ENCODE measurements at places on chromosomes 1 and 21.

- no peak for DNase-seq
These were observed at the start of gene CTSS for GRCh38 chr1:150765296-150765976. Gene CTSS, minus strand, starts transcription at chr1:150765778. Its CDS starts 1,015 bp downstream, at chr1:150764763.

GRCh38 chr21:35857095-35857494 lies 203.2 kb downstream of the SETD4 start:
- DNase-seq = no peak

DNA sequence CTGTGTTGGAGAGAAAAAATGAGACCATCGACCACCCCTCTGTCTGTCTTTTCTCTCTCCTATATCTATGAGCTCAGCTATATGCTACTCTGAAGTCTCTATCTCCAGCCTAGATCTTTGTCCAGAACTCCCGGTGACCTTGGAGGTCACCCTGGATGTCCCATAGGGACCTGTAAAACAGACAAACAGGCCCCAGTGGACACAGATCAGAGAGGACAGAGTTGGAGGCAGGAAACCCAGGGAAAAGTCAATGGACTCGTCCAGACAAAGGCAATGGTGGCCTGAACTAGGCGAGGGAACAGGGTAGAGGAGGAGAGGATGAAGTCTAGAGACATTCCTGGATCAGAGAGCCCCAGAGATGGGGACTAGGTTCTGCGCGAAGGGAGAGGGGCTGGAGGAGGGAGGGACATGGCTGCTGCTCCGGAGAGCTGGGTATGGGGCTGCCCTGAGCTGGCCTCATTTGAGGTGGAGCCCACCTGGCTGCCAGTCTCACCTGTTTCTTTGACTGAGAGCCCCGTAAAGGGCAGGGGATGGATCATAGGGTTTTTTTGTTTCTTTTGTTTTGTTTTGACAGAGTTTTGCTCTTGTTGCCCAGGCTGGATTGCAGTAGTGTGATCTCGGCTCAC lies 10.6 kb upstream of the MARCKSL1 start:
- no peak for DNase-seq

DNA sequence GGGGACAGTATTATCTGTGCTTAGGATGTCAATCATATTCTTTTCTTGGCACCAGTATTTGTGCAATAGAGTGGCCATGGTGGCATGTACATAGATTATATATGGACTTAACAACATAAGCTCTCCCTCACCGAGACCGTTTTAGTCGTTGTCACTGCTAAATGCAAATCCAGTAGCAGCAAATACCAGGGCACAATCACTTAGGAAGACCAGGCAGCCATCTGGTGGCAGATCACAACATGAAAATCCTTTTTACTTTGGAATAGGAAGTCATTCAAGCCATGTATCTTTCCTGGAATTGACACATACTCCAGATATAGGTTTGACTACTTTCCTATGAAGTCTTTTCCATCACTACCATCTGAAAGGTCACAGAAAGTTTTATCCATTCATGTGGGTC lies 53.2 kb upstream of the C1orf87 start:
- DNase-seq = no peak

DNA sequence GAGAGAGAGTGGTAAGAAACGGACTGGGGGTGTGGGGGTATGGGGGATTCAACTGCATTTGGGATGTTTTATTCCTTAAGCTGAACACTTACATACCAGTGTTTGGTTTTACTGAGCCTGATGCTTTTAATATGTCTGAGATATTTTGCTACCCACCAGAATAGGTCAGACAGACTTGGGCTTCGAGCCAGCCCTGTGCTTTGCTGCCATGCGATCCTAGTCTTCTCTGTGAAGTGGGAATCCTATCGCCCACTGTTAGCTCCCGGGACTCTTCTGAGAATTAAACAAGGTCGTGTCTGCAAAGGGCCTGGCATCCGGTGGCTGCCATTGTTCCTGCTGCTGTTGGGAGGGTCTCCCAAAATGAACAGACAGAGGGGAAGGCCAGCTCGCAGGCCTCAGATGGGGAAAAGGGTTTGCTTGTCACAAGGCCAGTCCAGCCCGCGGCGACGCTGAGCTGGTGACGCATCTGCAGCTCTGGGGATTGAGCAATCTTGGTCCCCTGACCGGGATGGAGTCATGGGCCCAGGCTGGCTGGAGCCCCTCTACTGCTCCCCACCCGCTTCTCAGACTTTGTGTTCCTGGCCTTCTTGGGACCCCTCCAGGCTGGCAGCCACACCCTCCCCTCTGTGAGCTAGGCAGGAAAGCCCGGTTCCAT lies 26.9 kb upstream of the ECE1 start:
- DNase-seq = no peak

GRCh38 chr1:55716610-55717009 lies 501.4 kb upstream of the USP24 start:
- no peak for DNase-seq

- no peak for DNase-seq
These were observed 20.4 kb upstream of the ANGPTL7 start for GRCh38 chr1:11168731-11169130.
